ENCODE measurements at places on chromosomes 3 and 15. TPM values are rescaled to one million over a fixed set of nuclear protein-coding genes. Genes with fewer than 3 reads are reported as not detected.
A peak's percentile ranks its signal among the peaks of the same experiment; 100 is the strongest.

DNA sequence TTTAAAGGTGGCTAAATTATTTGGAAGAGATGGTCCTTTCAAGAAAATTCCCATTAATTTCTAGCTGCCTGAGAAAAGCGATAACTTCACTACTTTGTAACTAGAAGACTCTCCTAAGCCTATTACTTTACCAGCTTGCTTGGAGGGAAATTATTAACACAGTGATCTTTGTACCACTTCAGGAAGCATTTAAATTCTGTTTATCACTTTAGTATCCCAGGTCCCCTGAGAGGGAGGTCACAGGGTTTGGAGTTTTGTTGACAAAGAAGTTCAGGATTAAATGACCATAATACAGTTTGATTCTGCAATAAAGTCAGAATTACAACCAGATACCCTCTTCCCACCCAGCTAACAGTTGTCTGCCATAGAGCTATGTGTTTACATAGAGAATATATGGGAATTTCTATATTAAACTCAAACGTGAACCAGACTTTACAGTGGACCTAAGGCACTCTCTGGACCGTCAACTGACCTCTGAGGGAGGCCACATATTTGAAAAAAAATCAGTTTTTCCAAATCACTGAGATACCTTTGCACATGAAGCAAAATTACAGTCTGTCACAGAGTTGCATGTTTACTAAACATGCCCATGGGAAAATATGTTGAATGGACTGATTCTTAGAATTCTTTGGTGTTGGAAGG is 3.0 kb downstream of the SLC27A2 start:
- no peaks in the 10 kb centered on the region for H3K27me3 ChIP-seq
- peaks cover 18% of the 10 kb centered on the region for H3K4me1 ChIP-seq
- H3K4me3 ChIP-seq, result no peak overlapping the region
- DNase-seq, result no peak

DNA sequence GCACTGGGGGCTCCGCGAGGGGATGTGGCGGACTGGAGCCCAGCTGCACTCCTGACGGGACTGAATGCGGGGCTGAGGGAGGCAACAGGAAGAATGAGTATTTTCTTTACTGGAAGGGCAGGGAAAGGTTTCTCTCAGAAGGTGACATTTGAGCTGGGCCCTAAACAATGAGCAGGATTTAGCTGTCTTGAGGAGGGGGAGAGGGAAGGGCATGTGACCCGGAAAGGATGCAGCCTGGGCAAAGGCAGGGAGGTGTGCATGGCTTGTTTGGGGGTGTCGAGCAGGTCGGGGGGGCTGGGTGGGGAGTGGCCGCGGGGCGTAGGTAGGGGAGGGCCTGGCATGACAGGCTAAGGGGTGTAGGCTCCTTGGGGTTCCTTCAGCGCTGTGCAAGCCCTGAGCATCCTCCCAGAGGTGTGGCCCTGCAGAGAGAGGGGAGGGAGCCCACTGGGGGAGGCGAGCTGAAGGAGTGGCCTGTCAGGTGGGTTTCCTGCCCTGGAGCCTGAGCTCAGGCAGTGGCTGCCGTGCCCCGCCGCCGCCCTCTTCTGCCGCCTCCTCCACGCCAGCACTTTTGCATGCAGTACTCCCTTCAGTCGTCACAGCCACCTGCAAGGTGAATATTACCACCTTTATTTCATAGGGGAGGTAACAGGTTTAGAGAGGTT is 17.2 kb upstream of the ANKDD1A start:
- H3K27me3 ChIP-seq, result no peaks in the 10 kb centered on the region
- peak overlapping the region; percentile 23 for H3K4me3 ChIP-seq
- peak overlapping the region; percentile 86 for H3K27ac ChIP-seq
- peak; percentile 88 for DNase-seq
- H3K4me1 ChIP-seq, result peaks cover 54% of the 10 kb centered on the region
- H3K36me3 ChIP-seq, result no peaks in the 10 kb centered on the region

DNA sequence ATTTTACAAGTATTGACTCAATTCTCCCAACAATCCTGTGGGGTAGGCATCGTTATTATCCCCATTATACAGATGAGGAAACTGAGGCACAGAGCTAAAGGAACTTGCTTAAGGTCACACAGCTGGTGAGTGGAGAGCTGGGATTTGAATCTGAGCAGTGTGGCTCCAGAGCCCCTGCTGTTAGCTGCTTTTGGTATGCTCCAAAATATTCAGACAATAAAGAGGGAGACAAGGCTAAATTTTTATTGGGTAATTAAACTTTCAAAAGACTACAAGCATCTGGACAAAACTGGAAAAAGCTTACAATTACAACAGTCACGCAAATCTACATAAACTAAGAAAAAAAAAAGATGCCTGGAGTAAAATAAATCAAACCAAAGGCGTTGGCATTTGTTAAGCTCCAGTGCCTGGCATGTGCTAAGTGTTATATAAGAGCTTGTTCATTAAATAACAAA is 27.7 kb downstream of the CCDC13 start:
- H3K27me3 ChIP-seq, result no peaks in the 10 kb centered on the region
- no peak overlapping the region for H3K27ac ChIP-seq
- DNase-seq, result no peak
- H3K4me3 ChIP-seq, result no peak overlapping the region
- no peaks in the 10 kb centered on the region for H3K36me3 ChIP-seq

Gene GOLGA8H
- not detected for polyA plus RNA-seq

Gene ZNF710
- 15.6 TPM for polyA plus RNA-seq

Gene CRYBG3
- polyA plus RNA-seq, result 5.7 TPM

Gene APH1B
- polyA plus RNA-seq, result 0.92 TPM
